ENCODE measurements at places on chromosomes 7 and 10.

- DNase-seq: no peak
These were observed 174.2 kb upstream of the CTBP2 start for GRCh38 chr10:125334545-125334944.

GRCh38 chr7:149880638-149881311 is 7.0 kb downstream of the ATP6V0E2 start:
- no peak for DNase-seq

GRCh38 chr10:72953687-72954086 is 919 bp downstream of the PLA2G12B start:
- DNase-seq: peak; percentile 27

- no peak for DNase-seq
These were observed 20.5 kb downstream of the PON3 start for GRCh38 chr7:95375591-95376257.

- DNase-seq: peak; percentile 44
These were observed 29.3 kb downstream of the CCNJ start for GRCh38 chr10:96072674-96073073.

DNA sequence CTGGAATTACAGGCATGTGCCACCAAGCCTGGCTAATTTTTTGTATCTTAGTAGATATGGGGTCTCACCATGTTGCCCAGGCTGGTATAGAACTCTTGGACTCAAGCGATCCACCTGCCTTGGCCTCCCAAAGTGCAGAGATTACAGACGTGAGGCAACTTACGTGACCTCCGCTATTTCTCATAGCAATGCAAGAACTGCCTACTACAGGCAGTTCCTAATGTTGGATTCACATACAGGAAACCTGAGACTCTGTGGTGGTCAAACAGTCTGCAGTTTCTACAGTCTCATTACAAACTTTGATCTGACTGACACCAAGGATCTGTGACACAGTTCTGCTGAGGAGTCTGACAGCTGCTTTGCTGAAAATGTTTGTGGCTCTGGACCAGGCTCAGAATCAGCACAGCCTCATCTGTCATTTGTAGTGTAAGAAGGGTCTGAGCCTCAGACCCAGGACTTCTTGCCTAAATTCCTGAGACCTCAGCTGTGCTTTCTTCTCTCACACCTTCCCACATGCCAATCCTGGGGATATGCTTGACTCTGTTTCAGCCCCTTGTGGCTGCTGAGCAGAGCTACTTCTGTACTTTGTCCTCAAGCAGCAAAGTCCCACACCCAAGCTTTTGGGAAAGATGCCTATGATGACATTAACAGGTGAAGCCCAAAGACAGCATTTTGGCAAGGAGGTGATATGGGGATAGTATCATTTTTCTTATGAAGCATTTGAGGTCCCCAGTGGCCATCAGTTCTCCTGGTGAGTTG is 48.0 kb upstream of the CYP2C9 start:
- DNase-seq: no peak

DNA sequence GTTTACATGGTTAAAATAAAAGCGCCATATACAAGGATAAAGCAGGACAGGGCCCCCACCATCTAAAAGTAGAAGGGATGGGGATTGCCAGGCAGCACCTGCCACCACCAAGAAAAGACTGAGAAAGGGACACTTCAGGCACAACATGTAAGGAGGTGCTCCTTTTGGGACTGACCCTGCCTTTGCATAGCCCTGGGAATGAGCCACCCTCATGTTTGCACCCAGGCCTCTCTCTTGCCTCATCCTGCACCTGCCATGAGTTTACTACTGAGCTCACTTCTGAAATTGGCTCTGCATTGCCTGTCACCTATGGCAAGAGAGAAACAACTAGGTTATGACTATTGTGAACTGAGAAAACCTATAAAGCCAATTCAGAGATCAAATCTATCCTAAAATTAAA is 489.7 kb downstream of the KCNMA1 start:
- no peak for DNase-seq

DNA sequence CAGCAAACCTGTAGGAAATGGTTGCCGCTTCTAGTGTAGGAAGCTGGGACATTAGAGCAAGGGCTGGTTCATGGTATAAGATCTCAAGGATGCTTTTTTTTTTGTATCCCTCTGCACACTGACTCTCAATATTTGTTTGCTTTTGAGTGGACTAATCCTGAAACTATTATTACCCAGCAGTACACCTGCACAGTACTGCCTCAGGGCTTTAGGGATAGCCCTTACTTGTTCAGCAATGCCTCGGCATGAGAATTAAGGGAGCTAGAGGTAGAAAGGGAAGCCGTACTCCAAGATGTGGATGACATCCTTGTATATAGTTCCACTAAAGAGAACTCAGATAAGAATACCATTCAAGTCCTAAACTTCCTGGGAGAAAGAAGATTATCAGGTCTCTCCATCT is 70.5 kb downstream of the COPG2 start:
- DNase-seq: no peak

GRCh38 chr10:4623757-4624420 is 202.1 kb upstream of the AKR1E2 start:
- no peak for DNase-seq
